ENCODE measurements at places on chromosomes 12 and 14.

GRCh38 chr12:77888611-77889010 lies 57.9 kb downstream of the NAV3 start:
- no peak for DNase-seq

GRCh38 chr14:76203086-76204001 lies 51.6 kb downstream of the GPATCH2L start:
- no peak for DNase-seq

- no peak for DNase-seq
Observed at GRCh38 chr12:6198556-6198955, 1.6 kb upstream of the CD9 start.

DNA sequence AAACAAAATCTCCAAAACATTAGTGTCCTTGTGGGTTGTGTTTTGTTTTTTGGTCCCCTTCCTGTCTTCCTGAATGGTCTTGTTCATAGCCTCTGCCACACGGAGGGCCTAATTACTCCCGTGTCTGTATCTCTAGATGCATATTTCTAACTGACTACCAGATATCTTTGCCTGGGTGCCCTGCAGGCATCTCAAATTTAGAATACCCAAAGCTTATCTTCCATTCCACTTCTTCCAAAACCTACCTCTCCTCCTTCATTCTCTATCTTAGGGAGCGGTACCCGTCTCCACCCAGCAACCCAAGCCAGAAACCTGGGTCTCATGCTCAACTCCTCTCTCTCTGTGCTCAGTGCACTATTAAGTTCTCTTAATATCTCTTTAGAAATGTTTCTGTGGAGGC lies 10.9 kb upstream of the METAP2 start:
- DNase-seq: no peak

- DNase-seq: no peak
Observed at GRCh38 chr12:25347716-25348592, 97.2 kb upstream of the KRAS start.

Data from activated T-cell treated with anti-CD3 and anti-CD28 coated beads, Interleukin-2, amount 50 U/mL, for 1 hour (primary cell).